T-cell (primary cell): ENCODE measurements at places on chromosomes 4 and X.

- no peak for DNase-seq
Measured at GRCh38 chrX:40383360-40383759, 197.4 kb upstream of the ATP6AP2 start.

- DNase-seq: no peak
Measured at GRCh38 chr4:148215202-148215601, 227.0 kb downstream of the NR3C2 start.

DNA sequence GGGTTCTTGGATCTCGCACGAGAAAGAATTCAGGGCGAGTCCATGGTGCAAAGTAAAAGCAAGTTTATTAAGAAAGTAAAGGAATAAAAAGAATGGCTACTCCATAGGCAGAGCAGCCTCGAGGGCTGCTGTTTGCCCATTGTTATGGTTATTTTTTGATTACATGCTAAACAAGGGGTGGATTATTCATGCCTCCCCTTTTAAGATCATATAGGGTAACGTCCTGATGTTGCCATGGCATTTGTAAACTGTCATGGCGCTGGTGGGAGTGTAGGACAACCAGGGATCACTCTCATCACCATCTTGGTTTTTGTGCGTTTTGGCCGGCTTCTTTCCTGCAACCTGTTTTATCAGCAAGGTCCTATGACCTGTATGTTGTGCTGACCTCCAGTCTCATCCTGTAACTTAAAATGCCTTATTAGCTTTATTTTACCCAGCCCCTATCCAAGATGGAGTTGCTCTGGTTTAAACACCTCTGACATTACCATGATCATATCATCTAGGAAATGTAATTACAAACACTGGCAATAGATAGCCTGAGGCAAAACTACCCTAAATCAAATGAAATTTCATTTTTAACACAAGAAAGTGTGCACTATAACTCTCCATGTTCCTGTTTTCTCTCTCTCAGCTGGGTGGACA, 94.3 kb upstream of the ATXN3L start:
- DNase-seq: no peak

- DNase-seq: no peak
Measured at GRCh38 chr4:168515222-168516011, 18.6 kb downstream of the PALLD start.

DNA sequence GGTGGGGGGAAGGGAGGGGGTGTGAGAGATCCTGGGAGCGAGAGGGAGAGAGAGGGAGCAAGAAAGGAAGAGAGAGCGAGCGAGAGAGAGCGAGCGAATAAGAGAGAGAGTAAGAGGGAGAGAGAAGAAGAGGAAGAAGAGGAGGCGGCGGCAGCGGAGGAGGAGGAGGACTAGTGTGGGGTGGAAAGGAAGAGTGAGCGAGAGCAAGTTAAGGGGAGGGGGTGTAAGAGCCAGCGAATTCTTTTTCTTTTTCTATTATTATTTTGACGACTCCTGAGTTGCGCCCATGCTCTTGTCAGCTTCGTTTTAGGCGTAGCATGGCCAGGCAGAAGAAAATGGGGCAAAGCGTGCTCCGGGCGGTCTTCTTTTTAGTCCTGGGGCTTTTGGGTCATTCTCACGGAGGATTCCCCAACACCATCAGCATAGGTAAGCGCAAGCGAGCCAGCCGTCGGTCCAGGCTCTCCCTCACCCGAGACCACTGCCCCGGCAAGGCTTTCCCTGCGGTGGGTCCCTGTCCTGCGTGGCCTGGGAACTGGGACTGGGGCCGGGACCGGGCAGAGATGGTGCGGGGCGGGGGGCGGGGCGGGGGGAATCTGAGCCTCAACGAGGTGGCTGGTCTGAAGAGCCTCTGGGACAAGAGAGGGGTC, at the start of gene GRIA3:
Gene GRIA3 (plus strand): TSS at position 60 of the 647 bp plus-strand sequence. CDS start 258 bp downstream, at position 318.
- DNase-seq: no peak

DNA sequence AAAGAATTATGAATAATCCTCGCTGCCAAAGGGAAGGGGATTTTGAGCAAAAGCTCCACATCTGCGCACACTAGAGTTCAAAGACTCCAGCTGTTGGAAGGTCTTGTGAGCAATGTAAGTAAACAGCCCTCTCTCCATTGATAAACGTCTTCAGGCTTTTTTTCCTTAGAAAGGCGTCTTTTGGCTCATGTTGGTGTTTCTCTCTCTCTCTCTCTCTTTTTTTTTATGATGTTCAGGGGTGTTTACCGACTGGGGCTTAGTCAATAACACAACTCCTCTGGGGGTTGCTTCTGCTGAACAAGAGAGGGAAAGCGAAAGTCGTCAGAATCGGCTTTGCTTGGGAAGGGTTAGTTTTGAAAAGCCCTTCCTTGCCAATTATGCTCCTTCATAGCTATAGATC, 53.2 kb upstream of the C1QTNF7 start:
- no peak for DNase-seq

DNA sequence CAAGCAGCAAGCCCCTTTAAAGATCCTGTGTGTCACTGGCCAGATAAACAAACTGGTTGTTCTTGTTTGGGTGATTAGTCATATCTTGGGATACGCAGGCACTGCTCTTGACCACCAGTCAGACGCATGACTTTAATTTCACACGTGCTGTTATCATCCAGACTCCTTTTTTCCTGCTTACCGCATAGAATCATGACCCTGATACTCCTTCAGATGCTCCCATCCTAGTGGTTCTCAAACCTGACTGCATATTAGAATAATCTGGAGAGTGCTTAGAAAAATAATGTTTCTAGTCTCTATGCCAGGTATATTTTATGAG, 78.8 kb downstream of the CLDN22 start:
- DNase-seq: no peak

- no peak for DNase-seq
Measured at GRCh38 chrX:140920416-140920815, 82.0 kb upstream of the SPANXB1 start.

DNA sequence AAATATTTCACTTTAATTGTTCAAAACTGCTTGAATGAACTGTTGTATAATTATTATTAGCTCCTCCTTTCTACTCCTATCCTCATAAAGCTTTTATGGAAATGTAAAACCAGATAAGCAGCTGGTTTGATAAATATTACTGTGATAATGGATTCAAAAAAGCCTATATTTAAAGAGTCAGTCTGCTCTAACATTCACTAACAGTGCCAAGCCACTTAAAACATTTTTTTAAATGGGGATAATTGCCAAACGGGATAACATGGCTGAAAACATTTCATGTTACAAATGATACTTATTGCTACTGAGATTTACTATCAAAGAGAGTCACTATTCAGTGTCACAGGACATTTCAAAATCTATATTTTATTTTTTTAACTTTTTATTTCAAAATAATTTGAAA, 17.4 kb downstream of the ARHGAP24 start:
- DNase-seq: no peak

GRCh38 chrX:16617382-16617781, 32.6 kb upstream of the S100G start:
- DNase-seq: no peak

DNA sequence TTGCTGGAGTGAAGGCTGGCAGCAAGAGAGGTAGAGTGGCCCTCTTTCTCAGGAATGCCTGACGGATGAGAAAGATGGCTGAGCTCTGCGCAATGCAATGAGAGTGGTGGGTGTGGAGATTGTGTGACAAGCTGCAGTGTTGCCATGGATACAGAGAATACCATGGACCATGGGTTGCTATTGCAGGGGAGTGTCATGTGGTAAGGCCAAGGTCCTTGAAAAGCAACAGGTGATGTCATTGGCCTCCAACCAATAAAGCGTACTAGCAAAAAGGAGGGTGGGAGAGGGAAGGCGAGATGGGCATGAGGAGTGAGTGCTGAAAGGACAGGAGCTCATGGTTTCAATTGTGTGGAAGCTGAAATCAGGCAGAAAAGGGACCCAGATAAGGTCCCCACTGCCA, 1.8 kb downstream of the PNMA5 start:
- no peak for DNase-seq

DNA sequence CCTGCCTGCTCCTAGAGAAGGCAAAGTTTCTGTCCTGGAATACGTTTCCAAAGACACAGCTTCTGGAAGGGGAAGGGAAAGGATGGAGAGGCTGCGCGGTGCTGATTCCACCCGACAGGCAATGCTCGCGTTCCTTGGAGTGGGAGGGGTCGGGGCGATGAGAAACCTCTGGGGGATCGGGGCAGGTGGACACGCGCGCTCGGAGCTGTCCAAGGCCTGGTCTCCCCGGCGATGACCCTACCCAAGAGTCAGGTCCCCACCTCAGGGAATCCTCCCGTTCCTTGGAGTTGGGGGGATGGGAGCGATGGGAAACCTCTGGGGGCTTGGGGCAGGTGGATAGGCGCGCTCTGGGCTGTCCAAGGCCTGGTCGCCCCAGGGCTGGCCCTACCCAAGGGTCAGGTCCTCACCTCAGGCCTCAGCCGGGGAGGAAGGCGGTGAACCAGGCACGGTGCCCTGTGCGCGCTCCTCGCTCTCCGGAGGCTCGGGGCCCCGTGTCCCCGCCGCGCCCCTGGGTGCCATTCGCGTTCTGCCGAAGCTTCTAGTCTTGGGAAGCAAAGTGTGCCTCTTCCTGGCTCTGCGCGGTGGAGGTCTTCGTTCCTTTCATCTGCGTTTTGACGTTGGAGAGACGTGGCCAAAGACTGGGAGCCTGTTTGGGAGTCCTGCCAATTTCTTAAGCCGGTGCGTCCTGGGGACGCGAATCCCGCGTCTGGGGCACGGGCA, 10.6 kb upstream of the SHOX start:
- no peak for DNase-seq

- DNase-seq: no peak
Measured at GRCh38 chr4:77418333-77418732, 187.3 kb upstream of the CXCL13 start.

DNA sequence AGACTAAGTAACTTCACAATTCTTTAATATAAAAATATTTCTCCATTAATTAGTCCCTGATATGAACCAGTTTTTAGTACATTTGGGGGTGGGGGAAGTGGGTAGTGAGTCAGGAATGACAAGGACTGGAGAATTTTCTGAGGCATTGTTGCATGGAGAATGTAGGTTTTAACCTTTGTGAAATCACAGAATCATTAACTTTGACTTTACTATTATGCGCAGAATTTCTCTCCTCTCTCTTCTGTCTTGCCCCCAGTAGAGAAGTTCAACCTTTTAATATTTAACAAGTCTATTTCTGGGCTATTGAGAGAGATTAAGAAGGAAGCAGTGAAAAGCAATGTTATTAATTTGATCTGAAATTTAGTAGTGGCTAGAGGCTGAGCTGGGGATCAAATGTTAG, 597.0 kb downstream of the PCDH18 start:
- no peak for DNase-seq

- no peak for DNase-seq
Measured at GRCh38 chr4:108398316-108398715, 222.1 kb upstream of the RPL34 start.

DNA sequence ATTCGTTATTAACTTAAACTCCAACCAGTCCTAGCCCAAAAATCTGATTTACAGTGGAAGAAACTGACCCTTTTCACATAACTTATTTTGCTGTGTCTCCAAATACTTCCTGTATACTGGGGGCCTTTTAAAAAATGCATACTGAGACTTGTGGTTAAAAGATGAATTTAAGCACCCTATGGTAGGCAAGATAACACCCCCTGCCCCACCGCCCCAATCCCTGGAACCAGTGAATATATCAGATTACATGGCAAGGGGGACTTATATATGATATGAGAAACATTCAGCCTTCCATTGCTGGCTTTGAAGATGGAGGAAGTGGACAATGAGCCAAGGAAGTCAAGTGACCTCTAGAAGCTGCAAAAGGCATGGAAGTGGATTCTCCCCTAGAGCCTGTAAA, 3.1 kb upstream of the CLCN3 start:
- no peak for DNase-seq

DNA sequence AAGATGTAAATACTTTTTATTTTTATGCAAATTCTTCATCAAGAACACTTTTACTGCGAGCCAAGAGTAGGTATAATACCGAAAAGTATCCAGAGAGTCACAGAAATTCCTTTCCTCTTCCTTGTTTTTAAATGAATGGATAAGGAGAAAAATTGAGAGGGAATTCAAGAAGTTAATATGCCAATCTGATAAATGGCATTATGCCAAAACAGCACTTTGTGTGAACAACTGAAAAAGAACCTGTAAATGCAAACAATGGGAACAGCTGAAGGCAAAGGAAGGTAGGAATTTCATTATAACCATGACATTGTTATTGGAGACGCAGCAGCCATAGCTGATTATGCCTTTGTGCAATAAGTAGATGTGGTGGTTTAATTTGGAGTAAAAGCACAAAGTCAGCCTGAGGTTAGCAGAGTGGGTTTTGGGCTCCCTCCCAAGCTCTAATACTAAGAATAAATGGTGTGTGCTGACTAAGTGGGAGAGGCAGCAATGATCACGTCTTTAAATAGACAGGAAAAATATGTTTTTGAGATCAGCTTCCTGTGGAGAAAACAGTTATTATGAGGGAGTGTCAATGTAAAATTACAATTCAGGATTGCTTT, 209.8 kb upstream of the NDST4 start:
- DNase-seq: no peak

- DNase-seq: no peak
Measured at GRCh38 chrX:15600745-15601144, at the start of gene ACE2. ACE2 (minus strand) TSS chrX:15600960; CDS start chrX:15600911, 49 bp downstream.

DNA sequence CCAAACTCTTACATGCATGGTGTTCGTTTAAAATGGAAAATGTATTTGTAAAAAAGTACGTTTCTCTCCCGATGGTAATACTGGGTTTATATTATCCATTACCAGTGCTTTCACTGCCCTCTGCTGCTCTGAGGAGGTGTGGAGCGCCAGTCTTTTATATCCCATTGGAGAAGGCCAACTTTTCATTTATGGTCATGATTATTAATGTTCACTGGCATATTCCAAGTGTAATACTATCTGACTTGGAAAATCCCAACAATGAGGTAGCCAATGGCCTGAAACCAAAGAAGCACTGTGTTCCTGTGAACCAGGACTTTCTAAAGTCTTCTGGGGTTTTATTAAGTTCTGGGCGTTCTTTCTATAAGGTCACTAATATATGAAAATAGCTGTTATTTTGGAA, 80.7 kb downstream of the SYNPO2 start:
- DNase-seq: no peak

- no peak for DNase-seq
Measured at GRCh38 chrX:49278081-49278480, 8.5 kb downstream of the PPP1R3F start.

- DNase-seq: no peak
Measured at GRCh38 chr4:58075724-58076123, 965.5 kb upstream of the IGFBP7 start.

DNA sequence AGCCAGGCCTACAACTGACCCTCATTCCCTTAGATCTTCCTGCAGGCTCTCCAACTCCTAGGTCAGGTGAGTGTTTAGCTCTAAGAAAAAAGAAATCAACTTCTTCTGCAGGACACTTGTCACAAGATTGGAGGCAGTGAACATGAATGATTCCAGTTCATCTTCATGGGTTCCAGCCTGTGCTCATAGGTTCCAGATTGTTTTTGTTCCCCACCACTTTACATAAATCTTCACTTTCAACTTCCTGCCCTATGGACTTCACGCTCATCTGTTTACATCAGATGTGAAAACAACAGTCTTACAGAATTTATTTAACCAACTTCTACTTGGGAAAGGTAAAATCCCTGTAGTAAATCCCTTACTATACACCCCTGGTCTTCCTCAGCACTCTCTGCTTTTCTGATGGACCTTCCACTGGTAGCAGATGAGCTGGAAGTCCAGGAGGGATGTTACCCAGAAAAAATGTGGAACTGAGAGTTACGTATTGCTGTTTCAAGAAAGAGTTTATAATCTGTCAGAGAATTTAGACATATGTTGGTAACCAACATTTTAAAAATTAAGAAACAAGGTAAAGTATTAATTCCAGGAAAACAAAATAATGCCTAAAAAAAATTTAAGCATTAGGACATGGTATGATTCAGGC, 62.4 kb downstream of the ANAPC10 start:
- DNase-seq: no peak

- no peak for DNase-seq
Measured at GRCh38 chr4:186009976-186010375, 59.0 kb upstream of the TLR3 start.
